T-helper 17 cell (primary cell): ENCODE measurements at places on chromosomes 16 and 17. TPM values are rescaled to one million over a fixed set of nuclear protein-coding genes. Genes with fewer than 3 reads are reported as not detected.

DNA sequence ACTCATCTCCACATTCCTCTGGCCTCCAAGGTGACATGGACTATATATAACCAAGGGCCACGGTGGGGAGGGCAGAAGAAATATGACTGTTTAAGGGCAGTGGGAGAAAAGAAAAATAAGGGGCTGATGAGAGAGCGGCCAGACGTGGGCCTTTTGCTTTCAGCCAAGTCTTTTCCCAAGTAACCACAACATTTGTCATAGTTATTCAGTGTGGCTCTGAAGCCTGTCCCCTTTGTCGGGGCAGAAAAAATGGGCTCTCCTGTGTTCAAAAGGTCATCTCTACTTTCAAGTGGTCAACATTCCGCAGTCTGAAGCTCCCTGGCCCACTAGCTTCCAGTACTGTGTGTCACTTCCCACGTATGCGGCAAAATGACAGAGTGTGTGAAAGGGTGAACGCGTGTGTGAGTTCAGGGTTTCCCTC, 245.4 kb downstream of the NTN1 start:
- H3K27me3 ChIP-seq = no peaks in the 10 kb centered on the region
- no peaks in the 10 kb centered on the region for H3K4me1 ChIP-seq
- no peak overlapping the region for H3K4me3 ChIP-seq
- DNase-seq = no peak
- H3K27ac ChIP-seq = no peak overlapping the region
- no peaks in the 10 kb centered on the region for H3K36me3 ChIP-seq

DNA sequence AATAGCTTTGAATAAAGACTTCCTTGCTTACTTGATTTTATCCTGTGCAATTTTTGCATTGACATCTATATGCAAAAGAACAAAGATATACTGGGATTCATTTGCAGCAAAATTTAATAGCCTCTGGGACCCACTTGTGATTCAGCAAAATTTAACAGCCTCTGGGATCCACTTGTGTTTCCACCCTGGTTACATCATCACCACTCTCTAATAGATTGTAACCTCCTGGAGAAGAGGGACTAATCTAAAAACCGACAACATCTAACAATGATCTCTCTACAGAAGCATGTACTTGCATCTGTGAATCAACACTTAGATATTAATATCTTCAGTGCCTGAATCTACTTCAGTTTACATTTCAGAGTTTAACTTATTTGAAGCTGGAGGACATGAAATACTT, 202.0 kb upstream of the CPHXL start:
- no peak for DNase-seq
- H3K4me1 ChIP-seq = no peaks in the 10 kb centered on the region
- no peaks in the 10 kb centered on the region for H3K27me3 ChIP-seq
- H3K4me3 ChIP-seq = no peak overlapping the region
- no peaks in the 10 kb centered on the region for H3K36me3 ChIP-seq

- DNase-seq = no peak
- H3K27ac ChIP-seq = no peak overlapping the region
- peaks cover 31% of the 10 kb centered on the region for H3K27me3 ChIP-seq
- H3K4me1 ChIP-seq = peaks cover 5% of the 10 kb centered on the region
- H3K36me3 ChIP-seq = no peaks in the 10 kb centered on the region
- peak overlapping the region; percentile 85 for H3K4me3 ChIP-seq
Observed at GRCh38 chr16:75494184-75494583, 1.1 kb downstream of the CHST6 start.

DNA sequence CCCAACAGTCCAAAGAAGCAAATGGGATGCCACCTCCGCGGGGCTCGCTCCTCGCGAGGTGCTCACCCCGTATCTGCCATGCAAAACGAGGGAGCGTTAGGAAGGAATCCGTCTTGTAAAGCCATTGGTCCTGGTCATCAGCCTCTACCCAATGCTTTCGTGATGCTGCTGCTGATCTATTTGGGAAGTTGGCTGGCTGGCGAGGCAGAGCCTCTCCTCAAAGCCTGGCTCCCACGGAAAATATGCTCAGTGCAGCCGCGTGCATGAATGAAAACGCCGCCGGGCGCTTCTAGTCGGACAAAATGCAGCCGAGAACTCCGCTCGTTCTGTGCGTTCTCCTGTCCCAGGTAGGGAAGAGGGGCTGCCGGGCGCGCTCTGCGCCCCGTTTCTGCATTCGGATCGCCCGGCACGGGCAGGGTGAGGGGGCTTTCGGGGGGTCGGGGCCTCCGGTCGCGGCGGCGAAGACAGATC, at the start of gene CDH13:
CDH13 (plus strand) TSS at position 179 of the 471 bp plus-strand sequence.
- H3K4me1 ChIP-seq = peaks cover 9% of the 10 kb centered on the region
- peaks cover 90% of the 10 kb centered on the region for H3K27me3 ChIP-seq
- H3K27ac ChIP-seq = no peak within 1 kb of the TSS
- DNase-seq = no peak
- peaks cover 5% of the 10 kb centered on the region for H3K36me3 ChIP-seq

DNA sequence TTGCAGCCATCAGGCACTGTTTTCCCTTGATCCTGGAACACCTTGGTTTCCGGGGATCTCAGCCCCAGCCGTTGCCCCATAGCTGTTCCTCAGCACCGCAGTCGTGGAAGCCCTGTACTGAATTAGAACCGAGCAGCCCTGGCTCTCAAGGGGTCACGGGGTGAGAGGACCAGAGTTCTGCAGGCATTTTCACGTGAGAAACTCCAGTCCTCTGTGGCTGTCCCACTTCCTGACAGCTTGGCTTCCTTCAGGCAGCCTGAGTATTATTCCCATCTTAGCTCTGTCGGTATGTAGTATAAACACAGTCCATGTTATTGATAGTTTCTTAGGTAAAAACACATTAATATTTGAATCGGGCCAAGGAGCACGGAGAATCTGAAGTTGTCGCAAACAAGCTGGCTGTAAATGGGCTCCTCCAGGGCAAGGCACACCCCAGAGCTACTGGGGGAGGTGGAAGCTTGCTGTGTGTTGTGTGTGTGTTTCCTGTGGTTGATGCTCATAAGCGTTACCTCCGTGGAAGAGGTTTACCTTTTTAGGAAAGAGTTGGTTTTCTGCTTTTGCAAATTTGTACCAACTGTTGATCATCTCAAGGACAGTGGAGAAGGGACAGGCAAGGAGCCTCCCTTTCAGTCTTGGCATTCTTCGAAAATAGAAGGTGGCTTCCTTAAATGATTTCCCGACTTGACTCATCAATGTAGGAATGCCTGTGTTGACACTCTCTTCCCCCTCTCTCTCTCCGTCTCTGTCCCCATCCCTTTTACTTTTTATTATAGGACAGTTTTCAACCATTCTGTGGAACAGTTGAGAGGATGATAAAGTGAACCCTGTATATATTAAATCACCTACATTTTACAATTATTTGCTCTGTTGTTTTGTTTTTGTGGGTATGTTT, 208.9 kb upstream of the CHMP6 start:
- peaks cover 37% of the 10 kb centered on the region for H3K4me1 ChIP-seq
- peaks cover under 1% of the 10 kb centered on the region for H3K36me3 ChIP-seq
- H3K27ac ChIP-seq = peak overlapping the region; percentile 94
- no peaks in the 10 kb centered on the region for H3K27me3 ChIP-seq
- peak overlapping the region; percentile 82 for H3K4me3 ChIP-seq

GRCh38 chr16:88499836-88500251, 46.8 kb downstream of the ZFPM1 start:
- H3K4me3 ChIP-seq = no peak overlapping the region
- DNase-seq = no peak
- no peaks in the 10 kb centered on the region for H3K27me3 ChIP-seq
- no peak overlapping the region for H3K27ac ChIP-seq
- peaks cover 15% of the 10 kb centered on the region for H3K4me1 ChIP-seq

TNFRSF17 gene
- total RNA-seq = 0.45 TPM
